Activated CD8-positive, alpha-beta memory T cell treated with anti-CD3 and anti-CD28 coated beads for 4 hours (primary cell): ENCODE measurements at places on chromosomes 3 and 15.

DNA sequence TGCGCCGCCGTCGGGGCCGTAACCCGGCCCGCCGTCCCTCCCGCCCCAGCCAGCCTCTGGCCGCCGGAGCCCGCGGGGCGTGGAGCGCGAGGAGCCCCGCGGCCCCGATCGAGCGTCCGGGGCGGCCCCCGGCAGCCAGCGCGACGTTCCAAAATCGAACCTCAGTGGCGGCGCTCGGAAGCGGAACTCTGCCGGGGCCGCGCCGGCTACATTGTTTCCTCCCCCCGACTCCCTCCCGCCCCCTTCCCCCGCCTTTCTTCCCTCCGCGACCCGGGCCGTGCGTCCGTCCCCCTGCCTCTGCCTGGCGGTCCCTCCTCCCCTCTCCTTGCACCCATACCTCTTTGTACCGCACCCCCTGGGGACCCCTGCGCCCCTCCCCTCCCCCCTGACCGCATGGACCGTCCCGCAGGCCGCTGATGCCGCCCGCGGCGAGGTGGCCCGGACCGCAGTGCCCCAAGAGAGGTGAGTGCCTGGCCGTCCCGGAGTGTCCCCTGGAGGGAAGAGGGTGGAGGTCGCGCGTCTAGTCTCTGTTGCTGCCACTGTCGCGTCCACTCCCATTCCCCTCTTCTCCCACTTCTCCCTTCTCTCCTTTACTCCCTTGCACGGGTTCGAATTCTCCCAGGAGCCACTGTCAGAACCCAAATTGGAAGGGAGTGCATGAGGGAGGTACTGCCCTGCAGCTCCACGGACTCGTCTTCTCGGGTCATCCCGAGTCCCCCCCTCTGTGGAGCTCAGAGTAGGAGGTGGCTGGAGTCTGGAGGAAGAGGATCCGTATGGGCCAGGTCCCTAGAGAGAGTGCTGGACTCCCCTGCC is 585 bp downstream of the CSK start:
- DNase-seq, result no peak

DNA sequence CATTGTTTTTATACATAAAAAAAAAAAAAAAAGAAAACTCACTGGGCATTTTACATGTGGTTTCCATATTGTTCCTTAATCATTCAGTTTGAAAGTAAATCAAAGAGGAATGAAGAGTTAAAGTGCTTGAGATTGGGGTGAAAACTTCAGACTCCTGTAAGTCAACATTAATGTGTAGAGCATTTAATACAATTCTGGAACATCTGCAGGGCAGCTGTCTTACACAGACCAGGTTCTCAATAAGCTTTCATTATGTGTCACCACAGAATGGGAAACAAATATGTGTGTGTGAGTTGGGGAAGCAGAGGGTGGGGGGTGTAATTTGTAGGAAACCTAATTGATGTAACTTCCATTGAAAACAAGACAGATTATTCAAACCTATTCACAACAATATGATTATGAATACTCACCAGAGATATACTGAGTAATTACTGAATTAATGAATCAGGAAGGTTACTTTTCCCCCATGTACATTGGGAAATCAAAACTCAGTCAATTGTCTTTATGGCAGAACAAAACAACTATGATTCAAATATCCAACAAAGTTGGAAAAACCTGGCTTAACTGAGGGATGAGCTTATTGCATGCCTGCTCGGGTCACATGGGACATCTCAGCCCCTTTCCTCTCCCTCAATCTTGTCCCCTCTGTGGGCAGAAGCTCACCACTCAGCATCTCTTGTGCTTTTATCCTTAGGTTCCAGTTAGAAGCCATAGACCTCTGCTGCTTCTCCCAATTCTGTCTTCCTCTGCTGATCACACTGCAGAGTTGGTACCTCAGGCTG is 281.2 kb upstream of the THBS1 start:
- no peak for DNase-seq

GRCh38 chr3:171862392-171862791 is 19.2 kb downstream of the TMEM212 start:
- no peak for DNase-seq

DNA sequence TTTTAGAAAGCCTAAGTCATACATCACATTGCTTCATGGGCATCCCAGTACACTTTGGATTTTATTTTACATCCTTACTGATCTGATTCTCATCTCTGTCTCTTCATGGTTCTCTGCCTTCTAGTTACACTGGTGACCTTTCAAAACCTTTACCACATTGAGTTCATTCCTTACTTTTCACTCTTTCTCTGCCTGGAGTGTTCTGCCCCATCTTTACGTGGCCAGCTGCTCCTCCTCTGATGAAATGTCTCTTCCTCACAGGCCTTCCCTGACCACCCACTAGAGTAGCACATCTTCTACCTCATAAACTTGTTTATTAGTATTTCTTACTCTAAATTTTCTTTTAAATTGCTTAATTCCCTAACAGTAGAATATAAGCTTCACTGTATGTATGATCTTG is 17.7 kb downstream of the CTNNB1 start:
- DNase-seq, result no peak

GRCh38 chr3:171956181-171956683 is 83.1 kb upstream of the FNDC3B start:
- no peak for DNase-seq

DNA sequence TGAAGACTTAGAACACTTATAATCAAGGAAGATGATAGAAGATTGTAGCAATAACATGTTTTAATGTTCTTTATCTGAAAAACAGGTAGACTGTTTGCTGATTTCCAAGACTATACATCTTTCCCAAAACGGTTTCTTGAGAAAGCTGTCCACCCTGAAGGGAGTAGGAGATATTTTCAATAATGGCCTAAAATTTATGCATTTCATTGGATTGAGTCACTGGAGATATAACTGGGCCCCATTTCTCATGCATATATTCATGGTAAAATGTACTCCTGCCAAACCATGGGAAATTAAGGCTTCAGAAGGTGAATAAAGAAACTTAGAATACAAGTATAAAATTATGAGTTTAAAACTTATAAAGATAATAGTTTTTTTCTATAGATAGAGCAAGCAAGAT is 143.9 kb downstream of the LSAMP start:
- no peak for DNase-seq

DNA sequence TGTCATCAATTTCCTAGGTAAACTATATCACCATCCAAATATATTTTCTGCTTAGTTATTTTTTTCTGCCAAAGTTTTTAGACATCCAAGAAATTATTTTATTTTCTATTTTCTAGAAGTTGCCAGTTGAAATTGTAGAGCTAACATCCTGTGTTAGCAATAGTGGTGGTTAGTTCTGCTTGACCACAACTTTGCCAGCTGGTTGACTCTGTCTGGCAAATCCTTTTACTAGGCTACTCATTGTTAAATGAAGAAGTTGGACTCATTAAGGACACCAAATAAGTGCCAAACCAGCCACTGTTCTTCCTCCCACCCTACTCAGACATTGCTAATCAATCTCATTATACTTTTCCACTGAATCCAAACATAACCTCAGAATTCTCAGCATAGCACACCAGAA is 15.4 kb upstream of the CRBN start:
- DNase-seq, result no peak

DNA sequence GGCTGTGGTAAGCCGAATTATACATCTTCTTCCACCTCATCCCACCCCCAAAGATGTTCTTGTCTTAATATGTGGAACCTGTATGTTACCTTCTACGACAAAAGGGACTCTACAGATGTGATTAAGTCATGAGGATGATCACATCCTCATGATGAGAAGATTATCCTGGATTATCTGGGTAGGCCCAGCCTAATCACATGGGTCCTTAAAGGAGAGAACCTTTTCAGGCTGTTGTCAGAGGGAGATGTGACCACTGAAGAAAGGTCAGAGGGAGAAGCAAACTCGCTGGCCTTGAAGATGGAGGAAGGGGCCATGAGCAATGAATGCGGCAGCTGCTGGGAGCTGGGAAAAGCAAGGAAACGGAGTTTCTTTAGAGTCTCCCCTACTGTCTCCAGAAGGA is 12.9 kb upstream of the SCG3 start:
- no peak for DNase-seq

GRCh38 chr3:52268036-52268435 is 10.4 kb downstream of the WDR82 start:
- no peak for DNase-seq

DNA sequence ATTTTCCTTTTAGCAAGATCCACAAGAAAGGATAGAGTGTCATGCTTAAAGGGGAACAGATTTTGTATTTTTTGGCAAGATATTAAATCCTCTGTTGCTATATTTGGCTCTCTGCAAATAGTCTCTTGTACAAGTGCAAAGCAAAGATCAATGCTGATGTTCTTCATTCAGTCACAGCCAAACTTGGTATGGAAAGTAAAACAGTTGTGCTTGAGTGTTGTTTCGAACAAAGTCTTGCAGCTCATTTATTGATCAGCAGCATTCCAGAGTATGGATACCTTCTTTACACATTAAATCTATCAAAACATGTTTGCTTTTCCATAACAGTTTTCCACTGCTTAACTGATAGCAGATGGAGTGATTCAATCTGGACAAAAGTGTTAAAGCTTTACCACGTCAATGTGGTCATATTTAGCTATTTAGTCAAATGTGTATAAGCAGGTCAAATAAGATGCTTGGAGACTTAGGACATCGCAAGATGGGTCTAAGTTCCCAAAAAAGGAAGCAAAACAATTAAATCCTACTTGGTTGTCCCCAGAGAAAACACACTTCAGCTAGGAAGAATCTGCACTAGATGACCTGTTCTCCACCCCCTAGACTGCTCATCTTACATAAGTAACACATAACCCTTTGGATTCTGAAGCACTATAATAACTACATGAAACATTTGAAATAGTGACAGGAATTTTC is 52.4 kb downstream of the VGLL3 start:
- DNase-seq, result no peak

- no peak for DNase-seq
These were observed 68.5 kb downstream of the ITPR1 start for GRCh38 chr3:4561661-4562060.

DNA sequence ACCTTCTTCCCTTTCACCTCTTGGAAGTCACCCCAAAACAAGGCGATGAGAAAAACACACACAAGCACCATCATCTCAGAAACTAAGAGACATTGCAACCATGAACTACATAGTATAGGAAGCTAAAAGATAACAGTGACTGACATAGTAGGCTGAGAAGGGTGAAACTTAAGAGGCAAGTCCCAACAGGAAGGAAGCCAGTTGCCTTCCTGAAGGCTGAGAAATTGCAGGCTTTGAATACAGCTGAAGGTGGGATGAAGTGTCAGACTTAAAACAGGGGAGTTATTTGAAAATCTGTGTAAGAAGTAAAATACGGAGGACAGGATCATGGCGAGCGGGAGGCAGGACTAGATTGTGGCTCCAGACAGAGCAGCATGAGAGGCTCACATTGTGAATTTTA is 27.8 kb downstream of the SLC27A2 start:
- DNase-seq, result no peak

- no peak for DNase-seq
These were observed 976 bp upstream of the ABTB1 start for GRCh38 chr3:127671523-127672428.

- no peak for DNase-seq
These were observed 185.9 kb upstream of the CADM2 start for GRCh38 chr3:84772841-84773240.

DNA sequence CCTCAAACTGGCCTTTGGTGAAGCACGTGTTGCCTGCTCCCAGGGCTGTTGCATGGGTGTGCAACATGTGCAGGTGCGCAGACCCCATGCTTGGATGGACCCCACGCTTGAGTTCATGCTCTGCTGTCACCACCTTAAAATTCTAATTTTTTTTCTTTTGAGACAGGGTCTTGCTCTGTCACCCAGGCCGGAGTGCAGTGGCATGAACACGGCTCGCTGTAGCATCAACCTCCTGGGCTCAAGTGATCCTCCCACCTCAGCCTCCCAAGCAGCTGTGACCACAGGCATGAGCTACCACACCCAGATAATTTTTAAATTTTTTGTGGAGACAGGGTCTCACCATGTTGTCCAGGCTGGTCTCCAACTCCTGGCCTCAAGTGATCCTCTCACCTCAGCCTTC is 9.1 kb upstream of the IGDCC3 start:
- no peak for DNase-seq

- no peak for DNase-seq
These were observed 157.9 kb upstream of the SLC2A2 start for GRCh38 chr3:171184372-171184771.

GRCh38 chr3:101072300-101072699 is 79.1 kb upstream of the ABI3BP start:
- no peak for DNase-seq

DNA sequence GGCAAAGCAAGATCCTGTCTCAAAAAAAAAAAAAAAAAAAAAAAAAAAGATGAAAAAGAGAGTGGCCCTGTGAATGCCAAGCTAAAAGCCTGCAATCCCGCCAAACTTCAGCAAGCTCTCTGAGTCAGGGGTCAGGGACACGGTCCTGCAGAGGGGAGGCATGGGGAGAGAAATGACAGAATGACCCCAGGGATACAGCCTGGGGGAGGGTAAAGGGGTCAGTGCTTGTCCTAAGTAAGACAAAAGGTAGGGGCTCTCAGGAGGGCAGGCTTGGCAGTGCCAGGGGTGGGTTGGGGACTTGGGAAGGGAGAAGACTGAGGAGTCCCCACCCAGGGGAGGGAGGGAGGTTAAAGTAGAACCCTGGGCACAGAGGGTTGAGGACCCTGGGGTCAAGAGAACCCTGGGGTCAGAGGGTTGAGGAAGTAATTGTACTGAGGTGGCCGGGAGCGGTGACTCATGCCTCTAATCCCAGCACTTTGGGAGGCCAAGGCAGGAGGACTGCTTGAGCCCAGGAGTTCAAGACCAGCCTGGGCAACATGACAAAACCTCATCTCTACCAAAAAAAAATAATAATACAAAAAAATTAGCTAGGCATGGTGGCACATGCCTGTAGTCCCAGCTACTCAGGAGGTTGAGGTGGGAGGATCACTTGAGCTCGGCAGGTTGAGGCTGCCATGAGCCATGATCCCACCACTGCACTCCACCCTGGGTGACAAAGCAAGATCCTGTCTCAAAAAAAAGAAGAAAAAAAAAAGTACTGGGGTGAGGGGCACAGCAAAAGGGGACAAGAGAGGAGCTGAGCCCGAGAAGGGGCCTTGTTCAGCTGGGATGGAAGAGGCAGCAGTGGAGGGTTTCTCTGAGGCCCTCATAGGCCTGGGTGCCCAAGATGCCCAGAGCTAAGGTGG is 5.2 kb upstream of the SEMA3B start:
- DNase-seq, result no peak

- no peak for DNase-seq
These were observed 64.2 kb upstream of the POLG start for GRCh38 chr15:89398896-89399237.

- DNase-seq, result no peak
These were observed 11.1 kb upstream of the TBC1D21 start for GRCh38 chr15:73862276-73862675.

DNA sequence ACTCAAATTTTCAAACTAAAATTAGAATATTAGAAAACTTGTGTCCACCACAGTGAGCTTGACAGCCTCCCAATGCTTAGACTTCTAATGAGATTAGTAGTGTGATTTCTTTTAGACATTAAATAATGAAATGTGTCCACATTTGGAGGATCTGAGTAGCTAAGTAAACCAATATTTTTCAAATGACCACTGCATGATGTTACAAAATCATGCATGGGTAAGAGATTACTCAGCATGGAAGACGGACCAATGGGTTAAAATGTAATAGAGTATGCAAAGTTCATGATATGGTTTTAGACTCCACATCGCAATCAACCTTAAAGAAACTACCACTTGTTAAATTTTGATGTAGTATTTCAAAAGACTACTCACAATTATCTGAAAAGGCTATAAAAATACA is 130.6 kb downstream of the IMPG2 start:
- DNase-seq, result no peak

- no peak for DNase-seq
These were observed 118.0 kb upstream of the SLC24A5 start for GRCh38 chr15:48002767-48003166.

- DNase-seq, result no peak
These were observed 338.6 kb downstream of the FOXP1 start for GRCh38 chr3:71244826-71245488.
